ENCODE measurements at places on chromosomes 1 and 21. TPM values are rescaled to one million over a fixed set of nuclear protein-coding genes. Genes with fewer than 3 reads are reported as not detected.

DNA sequence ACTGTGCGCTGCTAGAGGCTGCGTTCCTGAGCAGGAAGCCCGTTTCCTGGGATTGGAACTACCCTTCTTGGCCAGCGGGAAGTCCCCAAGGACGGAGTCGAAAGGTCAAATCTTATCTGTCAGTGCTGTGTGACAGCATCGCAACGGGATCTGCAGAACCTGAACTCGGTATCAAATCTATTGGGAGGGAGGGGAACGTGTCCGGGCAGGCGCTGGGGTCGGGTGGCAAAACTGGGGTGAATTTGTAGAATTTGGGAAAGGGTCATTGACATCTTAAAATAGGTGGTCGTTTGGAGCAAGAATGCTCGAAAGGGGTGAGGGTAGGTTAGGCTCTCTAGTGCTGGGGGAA lies 725 bp upstream of the ARPC5 start:
- H3K4me3 ChIP-seq = peak overlapping the region; percentile 88
- no peaks in the 10 kb centered on the region for H3K27me3 ChIP-seq
- DNase-seq = no peak
- peaks cover 25% of the 10 kb centered on the region for H3K4me1 ChIP-seq
- peaks cover 5% of the 10 kb centered on the region for H3K36me3 ChIP-seq

DNA sequence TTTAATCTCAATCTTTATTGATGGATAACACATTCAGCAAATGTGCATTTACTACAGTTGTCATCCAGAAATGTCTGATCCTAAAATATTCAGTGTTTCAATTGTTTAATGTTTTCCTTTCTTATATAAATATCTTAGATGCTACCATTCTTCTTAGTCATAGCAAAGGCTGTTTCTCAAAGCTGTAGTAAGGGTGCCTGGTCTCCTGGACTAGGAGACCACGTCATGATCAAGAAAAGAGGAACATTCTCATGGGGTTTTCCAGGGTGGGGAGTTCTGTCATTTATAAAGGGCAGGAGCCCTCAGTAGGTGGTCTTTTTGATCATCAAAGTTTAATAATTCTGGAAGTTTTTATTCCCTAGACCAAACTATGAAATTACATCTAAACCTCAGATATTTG lies 292.8 kb downstream of the HMCN1 start:
- H3K27me3 ChIP-seq = no peaks in the 10 kb centered on the region
- DNase-seq = no peak
- no peak overlapping the region for H3K27ac ChIP-seq
- no peak overlapping the region for H3K4me3 ChIP-seq
- H3K36me3 ChIP-seq = no peaks in the 10 kb centered on the region

DNA sequence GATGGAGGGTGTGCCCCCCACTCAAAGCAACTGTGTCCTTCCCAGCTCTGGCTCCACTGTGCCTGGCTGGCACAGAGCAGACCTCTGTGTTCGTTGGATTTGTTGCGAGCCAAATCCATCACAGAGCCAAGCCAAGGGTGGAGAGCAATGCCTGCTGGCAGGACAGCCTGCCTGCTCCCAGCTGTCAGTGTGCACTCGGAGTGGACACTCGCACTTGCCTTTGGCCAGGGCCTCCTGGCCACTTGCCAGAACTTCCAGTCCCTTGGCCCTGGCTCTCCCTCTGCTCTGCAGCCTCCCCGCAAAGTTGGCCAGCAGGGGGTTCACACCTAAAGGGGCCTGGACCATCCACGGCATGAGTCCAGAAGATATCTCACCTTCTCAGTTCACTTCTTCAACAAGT lies 16.4 kb downstream of the HEYL start:
- H3K4me1 ChIP-seq = peaks cover 15% of the 10 kb centered on the region
- no peaks in the 10 kb centered on the region for H3K27me3 ChIP-seq
- H3K36me3 ChIP-seq = no peaks in the 10 kb centered on the region

DNA sequence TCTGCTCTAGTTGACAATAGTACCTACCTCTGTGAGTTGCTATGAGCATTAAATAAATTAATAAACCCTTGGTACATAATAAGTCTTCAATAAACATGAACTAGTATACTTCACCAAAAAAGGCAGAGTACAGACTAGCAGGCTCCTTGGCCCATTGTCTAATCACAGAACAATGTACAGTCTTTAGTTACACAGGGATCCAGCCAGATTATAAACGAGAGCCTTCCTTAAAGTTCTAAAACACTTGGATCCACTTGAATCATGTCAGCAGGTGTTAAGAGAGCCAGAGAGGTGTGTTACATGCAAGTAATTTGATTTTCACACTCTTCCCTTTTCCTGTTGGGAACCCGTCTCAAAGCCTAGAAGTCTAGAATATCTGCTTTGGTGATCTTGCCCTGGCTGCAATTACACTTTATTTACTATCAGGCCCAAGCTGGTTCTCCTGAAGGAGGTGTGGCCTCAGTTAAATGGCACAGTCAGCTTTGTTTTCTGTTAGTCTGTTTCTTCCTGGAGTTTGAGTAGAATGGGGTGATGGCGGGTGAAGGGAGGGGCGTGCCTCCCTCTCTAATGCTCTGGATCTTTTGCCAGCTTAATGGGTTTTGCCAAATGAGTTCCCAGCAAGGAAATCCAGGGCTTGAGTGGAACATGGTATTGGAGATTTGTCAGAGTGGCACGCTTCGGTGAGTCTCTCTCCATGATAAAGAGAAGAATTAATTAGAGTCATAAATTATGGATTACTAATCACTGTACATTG lies 570.9 kb upstream of the CAMK1G start:
- no peak overlapping the region for H3K27ac ChIP-seq
- H3K4me1 ChIP-seq = peaks cover 7% of the 10 kb centered on the region
- DNase-seq = no peak
- H3K36me3 ChIP-seq = no peaks in the 10 kb centered on the region

Gene MARK1
- 2.3 TPM for total RNA-seq

DNA sequence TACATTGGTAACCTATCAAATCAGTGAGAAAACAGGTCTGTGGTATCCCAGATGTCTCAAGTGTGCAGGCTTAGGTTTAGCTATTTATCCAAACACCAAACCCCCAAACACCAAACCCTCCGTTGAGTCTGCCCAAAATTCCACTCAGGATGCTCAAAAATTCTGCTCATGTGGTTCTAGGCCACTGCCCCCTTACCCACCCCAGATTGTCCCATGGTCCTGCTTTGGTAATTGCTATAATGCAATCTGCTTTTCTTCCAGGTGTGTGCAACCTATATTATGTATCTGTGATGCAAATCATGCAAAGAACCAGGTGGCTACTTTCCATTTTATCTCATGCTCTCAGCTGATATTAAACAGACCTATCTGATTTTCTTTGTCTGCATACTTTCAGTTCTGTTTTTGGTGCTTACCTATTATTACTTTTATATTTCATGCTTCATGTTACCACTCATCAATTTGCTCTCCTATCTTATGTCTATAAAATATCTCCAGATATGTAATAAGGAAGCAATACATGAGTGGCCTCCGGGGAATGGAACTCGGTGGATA lies 123.7 kb downstream of the TOMM20 start:
- H3K27ac ChIP-seq = no peak overlapping the region
- peaks cover 6% of the 10 kb centered on the region for H3K4me1 ChIP-seq
- H3K27me3 ChIP-seq = no peaks in the 10 kb centered on the region
- DNase-seq = no peak

Gene ELAPOR1
- 5.6 TPM for total RNA-seq

- H3K4me1 ChIP-seq = no peaks in the 10 kb centered on the region
- H3K27me3 ChIP-seq = peaks cover 20% of the 10 kb centered on the region
- H3K36me3 ChIP-seq = no peaks in the 10 kb centered on the region
- H3K4me3 ChIP-seq = no peak overlapping the region
- no peak overlapping the region for H3K27ac ChIP-seq
Observed at GRCh38 chr1:228452194-228453021, 34.8 kb upstream of the RNF187 start.

Gene XPR1
- 23.5 TPM for total RNA-seq

- H3K4me3 ChIP-seq = no peak overlapping the region
- peaks cover 7% of the 10 kb centered on the region for H3K4me1 ChIP-seq
- no peak overlapping the region for H3K27ac ChIP-seq
- no peak for DNase-seq
- H3K36me3 ChIP-seq = no peaks in the 10 kb centered on the region
Observed at GRCh38 chr1:239233626-239234025, 152.7 kb upstream of the CHRM3 start.

GRCh38 chr1:156439036-156439776 lies 61.4 kb downstream of the MEF2D start:
- no peak overlapping the region for H3K4me3 ChIP-seq
- no peak for DNase-seq
- no peak overlapping the region for H3K27ac ChIP-seq
- H3K36me3 ChIP-seq = no peaks in the 10 kb centered on the region
- H3K4me1 ChIP-seq = peaks cover 13% of the 10 kb centered on the region
- H3K27me3 ChIP-seq = peaks cover 98% of the 10 kb centered on the region

Data from upper lobe of right lung (tissue), 1 donor.